Stimulated activated CD8-positive, alpha-beta memory T cell treated with anti-CD3 and anti-CD28 coated beads, Interleukin-4, amount 100 ng/mL, for 1 hour (primary cell): ENCODE measurements at places on chromosomes 2 and 18.

GRCh38 chr2:208466920-208467298 lies 60.3 kb downstream of the PTH2R start:
- no peak for DNase-seq

DNA sequence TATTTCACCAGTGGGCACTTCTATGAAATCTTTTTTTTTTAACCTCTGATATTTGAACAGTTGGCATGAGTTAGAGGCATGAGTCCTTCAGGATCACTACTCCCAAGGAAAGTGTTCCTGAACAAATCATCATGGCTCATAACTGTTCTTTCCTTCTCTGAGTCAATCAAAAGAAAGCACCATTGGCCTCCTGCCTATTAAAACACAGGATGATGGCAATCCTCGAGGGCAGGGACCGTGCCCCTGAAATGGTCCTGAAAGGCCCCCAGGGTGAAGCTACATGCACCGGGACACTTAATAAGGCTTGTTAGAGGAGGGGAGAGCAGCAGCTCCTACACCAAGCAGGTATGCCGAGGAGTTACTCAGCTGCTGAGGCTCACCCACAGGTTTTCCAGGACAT lies 43.5 kb downstream of the SLC14A2 start:
- no peak for DNase-seq

DNA sequence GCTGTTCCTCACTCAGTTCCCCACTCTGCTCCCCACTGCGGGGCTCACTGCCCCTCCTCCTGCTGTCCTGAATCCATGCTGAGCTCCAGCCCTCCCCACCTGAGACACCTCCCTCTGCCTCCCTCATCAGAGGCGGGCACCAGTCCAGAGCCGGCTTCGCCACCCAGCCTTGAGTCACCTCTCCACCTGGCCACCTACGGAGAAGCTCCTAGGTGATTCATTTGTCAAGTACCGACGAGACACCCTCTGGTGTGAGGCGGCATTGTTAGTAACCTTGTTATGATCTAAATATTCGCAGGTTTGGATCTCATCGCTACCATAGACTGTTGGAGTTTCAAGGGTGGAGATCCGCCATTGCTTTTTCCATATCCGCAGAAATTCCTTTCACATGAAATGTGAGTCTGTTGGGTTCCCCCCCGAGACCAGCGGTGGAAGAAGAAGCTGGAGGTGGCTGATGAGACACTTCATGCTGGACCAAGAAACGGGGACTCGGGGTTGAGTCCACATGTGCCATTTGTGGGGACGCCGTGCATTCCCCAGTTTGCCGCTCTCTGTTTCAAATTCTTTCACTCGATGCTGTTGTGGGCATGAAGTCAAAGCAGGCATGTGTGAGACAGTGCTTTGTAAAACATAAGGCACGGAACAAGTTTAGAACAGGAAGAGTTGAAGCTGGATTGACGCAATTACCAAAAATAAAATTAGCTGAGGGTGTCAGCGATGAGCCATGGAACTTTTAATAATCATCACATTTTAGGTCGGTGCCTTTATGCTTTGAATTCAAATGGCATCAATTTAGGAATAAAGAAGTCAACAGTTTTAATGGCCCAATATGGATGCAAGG lies 259.8 kb upstream of the HDAC4 start:
- no peak for DNase-seq

- DNase-seq = no peak
Measured at GRCh38 chr18:70028734-70029133, 81.1 kb upstream of the CD226 start.

- DNase-seq = no peak
Measured at GRCh38 chr2:176599796-176600485, 330.7 kb downstream of the MTX2 start.

- no peak for DNase-seq
Measured at GRCh38 chr18:32440518-32440917, 30.2 kb downstream of the GAREM1 start.

GRCh38 chr2:194223218-194223617 lies 1433.8 kb upstream of the SLC39A10 start:
- DNase-seq = no peak

DNA sequence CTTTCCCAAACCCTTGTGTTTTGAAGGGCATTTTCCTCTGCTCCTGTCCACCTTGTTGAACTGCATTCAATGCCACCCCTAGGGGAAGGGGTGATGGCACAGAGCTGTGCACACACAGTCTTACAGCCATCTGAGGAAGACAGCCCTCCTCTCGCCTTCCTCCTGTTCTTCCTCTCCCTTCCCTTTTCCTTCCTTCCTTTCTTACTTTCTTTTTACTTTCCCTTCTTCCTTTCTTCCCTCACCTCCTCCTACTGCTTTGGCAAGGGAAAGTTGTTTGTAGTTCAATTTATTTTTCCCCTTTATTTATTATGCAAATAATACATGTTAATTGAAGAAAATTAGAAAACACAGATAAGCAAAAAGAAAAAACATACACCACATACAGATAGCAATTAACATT lies 99.4 kb downstream of the CDH20 start:
- DNase-seq = no peak

- no peak for DNase-seq
Measured at GRCh38 chr2:101116348-101116747, 34.8 kb downstream of the TBC1D8 start.

DNA sequence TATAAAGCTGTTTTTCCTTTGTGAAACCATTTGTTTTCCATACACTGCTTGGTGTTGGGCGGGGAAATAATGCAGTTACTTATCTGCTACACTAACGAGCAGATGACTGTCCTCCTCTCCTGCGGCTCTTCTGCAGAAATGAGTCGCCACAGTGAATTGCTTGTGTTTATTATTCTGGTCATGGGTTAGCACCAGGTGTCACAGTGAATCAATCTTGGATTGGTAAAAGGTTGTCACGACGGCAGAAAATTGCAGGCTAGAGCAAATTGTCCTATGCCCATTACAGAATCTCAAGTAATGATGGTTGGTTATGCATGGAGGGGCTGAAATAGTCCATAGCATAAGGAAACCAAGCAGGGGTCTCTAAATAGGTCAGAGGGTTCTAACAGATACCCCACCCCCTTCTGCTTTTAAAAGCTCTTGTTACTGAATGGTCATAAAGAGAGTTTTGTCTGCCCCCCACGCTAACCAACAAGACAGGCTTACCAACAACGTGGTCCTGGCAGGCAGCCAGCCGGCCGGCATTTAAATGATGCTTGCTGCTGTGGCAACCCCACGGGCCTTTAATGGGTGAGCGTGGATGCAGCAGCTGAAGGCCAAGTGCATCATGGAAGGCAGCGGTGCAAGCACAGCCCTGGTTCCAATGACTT lies 29.5 kb downstream of the RAB31 start:
- no peak for DNase-seq

- no peak for DNase-seq
Measured at GRCh38 chr18:79954791-79955190, 3.3 kb upstream of the SLC66A2 start.

- DNase-seq = no peak
Measured at GRCh38 chr2:31322371-31322770, 88.4 kb downstream of the EHD3 start.

DNA sequence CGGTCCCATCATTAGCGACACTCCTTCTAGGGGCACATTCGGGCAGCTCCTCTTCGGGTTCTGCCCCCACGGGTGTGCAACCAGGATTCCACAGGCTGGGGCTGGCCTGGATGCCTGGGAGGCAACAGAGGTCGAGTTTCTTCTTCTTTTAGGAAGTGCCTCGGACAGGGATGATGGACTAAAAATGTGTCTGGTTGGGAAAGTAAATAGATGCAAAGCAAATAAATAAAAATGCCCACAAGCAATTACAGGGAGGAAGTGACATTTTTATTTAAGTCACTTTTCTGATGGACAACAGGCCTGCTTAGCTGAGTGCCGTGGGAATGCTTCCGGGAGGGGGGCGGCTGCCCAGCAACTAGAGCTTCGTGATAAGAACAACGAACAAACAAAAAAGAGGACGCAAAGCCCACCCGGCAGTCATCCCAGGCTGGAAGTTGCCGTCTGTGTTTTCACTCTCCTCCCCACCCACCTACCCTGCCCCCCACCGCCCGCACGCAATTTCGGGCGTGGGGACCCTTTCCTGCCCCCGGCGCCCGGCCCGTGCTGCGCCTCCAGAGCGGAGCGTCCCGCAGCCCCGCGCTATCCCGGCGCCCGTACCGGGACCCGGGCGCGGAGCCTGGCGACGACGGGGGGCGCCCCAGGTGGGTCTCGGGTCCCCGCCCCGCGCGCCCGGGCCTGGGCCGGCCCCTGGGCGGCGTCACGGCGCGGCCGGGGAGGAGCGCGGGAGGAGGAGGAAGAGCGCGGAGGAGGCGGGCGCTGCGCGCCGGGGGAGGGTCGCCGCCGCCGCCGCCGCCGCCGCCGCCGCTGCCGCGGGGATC lies 412 bp upstream of the NCK2 start:
- DNase-seq = peak; percentile 27

DNA sequence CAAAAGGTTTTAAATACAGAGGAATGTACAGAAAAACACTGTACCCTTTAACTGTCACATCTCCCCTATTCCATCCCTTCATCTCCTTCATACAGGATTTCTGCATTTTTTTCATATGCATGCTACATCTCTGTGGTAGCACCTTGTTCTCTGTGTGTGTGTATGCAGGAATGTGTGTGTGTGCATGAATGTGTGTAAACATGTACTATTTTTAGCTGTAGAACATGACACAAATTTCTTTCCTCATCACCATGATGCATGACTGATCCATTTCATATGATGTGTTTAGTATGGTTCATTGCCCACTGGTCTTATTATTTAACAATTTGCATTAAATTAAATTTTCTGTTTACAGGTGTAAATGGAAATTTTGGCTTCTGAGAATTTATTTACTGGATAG lies 21.5 kb upstream of the ZEB2 start:
- DNase-seq = no peak

DNA sequence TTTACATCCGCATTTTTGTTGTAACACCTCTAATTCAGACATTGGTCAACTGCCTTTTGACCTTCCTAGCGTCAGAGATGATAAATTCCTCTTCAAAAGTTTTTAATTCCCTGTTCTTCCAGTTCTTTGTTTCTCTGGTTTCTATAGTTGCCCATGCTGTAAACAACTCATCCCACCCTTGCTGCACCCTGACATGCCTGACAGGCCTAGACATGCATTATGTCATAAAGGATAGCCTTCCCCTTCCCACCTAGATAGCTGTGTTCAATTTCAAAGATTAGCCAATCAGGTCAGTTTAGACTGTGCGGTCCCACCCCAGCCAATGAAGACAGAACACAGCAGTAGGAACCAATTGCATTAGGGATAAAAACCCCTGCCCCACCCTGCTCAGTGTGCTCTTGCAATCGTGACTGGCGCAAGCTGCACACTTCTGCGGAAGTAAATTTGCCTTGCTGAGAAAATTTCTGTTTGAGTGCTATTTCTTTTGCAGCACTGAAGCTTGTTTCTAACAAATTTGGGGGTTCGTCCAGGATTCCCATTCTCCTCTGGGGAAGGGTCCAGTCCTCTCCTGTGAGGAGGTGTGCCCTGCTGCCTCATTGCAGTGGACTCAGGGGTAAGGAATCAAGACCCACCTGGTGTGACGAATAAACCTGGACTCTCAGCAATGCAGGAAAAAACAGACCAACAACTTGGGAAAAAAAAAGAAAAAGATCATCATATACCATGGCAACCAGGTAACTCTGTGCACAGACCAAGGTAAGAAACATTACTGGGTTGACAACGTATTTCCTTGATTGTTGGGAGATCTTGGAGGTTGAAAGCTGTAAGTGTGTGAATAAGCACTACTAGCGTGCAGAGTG lies 9.1 kb upstream of the SAP130 start:
- DNase-seq = no peak

DNA sequence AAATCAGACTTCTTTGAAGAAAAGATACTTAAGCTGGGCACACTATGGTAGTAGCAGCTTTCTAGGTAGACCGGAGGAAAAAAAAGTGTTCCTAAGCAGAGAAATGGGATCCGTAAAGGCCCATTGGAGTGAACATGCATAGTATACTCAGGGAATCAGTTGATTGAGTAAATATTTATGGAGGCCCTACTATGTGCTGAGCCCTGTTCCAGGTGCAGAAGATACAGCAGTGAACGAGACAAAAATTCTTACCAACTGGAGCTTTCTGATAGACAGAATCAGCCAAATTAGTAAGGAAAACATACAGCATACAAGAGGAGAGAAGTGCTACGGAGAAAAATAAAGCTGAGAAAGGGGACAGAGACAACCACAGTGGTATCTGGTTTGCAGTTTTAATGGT lies 28.1 kb downstream of the CRIM1 start:
- no peak for DNase-seq

DNA sequence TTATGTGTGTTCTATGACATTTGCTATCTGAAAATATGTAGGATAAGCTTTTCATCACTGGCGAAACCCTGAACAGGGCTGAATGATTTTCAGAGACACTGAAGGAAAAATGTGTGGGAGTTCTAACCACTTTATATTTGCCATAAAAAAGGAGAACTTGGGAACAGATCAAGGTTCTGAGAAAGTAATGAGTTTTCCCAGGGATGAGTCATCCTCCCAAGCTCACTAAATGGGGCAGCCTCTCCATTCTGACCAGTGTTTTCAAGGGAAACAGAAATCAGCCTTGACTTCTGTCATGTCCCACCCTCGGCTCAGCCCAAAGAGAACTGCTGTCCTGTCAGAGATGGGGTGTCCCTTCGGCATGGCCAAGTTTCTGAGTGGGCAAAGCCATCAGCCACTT lies 2109.8 kb upstream of the CELF4 start:
- DNase-seq = no peak

GRCh38 chr18:9016633-9017166 lies 85.8 kb upstream of the NDUFV2 start:
- no peak for DNase-seq
